ENCODE measurements at places on chromosomes 4 and X.

DNA sequence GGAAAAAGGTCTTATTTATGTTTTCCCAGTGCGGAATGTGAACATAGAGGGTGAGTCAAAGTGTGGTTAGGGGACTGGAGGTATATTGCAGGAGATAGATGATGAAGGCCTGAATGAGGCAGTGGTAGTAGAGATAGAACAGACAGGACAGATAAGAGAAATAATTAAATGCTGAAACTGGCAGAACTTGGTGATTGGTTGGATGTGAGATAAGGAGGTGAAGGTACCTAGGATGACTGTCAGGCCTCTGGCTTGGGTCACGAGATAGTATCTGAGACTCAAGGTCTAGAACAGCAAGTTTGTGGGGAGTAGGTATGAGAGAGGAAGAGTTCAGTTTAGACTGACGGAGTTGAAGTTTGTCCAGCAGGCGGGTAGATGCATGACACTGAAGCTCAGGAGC is 3.5 kb downstream of the MND1 start:
- no peak for DNase-seq

DNA sequence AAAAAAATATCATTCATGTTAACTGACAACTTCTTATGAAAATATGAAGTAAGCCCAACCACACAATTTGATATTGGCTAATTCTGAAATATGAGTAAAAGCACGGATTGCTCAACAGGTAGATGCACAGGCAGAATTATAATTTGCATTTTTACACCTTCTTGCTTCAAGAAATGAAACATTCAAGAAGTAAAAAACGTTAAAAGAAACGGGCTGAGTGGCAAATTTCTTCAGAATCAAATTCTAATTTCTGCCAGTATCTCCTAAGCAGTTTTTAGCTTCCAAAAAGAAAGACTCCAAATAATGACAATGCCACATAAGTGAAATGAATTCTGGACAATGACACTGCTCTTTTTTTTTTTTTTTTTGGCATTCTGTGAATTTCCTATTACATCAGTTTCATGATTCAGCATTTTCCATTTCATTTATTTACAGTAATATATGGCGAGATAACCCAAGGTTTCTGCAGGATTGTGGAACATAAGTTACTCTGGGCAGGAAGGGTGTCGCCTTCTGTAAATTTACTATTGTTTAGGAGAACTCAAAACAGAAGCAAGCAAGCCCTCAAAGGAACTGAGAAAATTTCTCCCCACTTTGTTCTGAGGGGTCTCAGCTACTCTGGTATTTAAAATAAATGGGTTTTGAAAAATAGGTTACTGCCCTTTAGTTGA is 1.4 kb downstream of the SEL1L3 start:
- DNase-seq = peak; percentile 78

GRCh38 chr4:86965019-86965976 is 30.5 kb downstream of the AFF1 start:
- DNase-seq = peak; percentile 47

- DNase-seq = no peak
Measured at GRCh38 chr4:182578402-182578801, 335.2 kb downstream of the TENM3 start.

DNA sequence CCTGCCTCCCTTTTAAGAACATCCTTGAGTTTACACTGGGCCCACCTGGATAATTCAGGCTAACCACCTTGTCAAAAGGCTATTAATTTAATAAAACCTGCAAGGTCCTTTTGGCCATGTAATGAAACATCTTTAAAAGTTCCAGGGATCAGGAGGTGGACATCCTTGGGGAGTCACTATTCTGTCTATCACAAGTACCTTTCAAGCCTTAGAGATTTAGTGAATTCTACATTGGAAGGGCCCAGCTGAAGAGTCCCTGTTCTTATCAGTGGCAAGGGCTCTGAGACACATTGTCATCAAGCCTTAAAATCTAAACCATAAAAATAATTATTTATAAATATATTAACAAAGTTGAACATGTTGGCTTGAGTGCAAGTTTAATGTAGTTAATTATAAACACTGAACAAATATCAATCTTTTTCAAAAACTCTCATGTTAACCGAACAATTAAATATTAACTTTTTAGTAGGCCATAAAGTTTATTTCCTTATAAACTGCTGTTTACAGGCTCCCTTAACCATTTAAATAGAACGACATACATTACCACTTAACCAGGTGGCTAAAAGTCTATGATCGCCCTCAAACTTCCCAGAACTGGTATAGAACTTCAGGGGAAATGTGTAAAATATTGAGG is 104.4 kb upstream of the CBR4 start:
- no peak for DNase-seq

GRCh38 chr4:186404562-186405134 is 138.7 kb downstream of the F11 start:
- no peak for DNase-seq

- peak; percentile 74 for DNase-seq
Measured at GRCh38 chr4:89254847-89255246, 52.8 kb downstream of the GPRIN3 start.

DNA sequence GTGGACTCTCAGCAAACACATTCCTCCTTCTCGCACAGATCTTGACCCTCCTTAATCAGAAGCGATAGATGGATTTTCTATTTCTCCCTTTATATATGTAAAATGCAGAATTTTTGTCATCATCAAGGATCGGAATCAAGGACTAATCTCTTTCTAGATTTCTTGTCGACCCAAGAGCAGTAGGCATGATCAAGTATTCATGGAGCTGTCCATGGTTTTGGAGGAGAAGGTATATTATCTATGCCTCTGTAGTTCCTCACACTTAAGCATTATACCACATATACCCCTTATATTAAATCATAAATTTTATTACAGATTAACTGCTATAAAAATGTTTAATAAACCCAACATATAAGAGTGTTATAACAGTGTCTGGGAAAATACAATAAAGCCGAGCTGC is 886.8 kb downstream of the NLGN4X start:
- DNase-seq = no peak

DNA sequence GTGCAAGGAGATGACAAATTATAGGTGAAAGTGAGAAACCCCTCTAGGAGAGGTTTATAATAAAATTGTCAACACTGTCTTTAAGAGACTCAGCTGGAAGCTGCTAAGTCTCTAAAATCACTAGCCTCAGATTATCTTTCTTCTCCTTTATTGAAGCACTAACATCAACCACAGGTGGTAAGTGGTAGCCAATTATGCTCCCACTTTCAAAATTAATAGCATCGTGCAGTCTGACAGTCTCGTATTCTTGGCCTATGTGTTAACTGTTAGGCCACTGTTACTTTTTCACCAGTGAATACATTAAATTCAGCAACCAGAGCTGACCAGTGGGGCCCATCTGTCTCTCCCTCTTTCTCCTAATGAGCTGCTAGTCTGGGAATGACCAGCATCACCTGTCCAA is 674.1 kb downstream of the RAPGEF2 start:
- DNase-seq = no peak

- peak; percentile 63 for DNase-seq
Measured at GRCh38 chr4:151117371-151117962, 18.0 kb downstream of the RPS3A start.

- DNase-seq = no peak
Measured at GRCh38 chr4:122453384-122453995, 3.0 kb downstream of the IL2 start.

DNA sequence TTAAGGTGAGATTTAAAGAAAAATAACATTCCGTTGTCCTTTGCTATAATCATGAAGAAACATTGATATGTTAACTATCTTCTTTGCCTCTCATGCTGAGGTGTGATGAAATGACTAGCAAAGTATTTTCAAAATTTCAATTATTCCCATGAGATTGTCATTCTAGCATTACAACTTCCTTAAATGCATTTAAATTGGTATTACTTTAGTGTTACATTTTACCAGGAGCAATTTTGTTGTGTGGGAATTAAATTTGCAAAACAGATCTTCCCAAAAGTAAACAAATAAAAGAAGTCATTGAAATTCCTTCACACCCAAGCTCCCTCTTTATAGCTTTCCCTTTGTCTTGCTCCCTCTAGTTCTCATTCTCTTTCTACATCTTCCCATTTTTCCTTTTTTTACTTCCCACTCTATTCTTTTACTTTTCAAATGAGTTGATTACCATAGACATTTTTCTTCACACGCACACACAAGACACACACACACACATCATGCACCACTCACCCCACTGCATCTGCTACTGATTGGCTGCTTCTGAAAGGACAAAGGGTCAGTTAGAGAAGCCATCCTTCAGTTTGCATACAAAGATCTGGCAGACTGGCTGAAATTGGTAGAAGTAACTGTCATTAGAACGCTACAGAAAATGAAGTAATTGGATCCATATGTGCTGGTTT is 10.0 kb upstream of the APELA start:
- DNase-seq = no peak

GRCh38 chr4:181006499-181007260 is 1236.5 kb upstream of the TENM3 start:
- no peak for DNase-seq

DNA sequence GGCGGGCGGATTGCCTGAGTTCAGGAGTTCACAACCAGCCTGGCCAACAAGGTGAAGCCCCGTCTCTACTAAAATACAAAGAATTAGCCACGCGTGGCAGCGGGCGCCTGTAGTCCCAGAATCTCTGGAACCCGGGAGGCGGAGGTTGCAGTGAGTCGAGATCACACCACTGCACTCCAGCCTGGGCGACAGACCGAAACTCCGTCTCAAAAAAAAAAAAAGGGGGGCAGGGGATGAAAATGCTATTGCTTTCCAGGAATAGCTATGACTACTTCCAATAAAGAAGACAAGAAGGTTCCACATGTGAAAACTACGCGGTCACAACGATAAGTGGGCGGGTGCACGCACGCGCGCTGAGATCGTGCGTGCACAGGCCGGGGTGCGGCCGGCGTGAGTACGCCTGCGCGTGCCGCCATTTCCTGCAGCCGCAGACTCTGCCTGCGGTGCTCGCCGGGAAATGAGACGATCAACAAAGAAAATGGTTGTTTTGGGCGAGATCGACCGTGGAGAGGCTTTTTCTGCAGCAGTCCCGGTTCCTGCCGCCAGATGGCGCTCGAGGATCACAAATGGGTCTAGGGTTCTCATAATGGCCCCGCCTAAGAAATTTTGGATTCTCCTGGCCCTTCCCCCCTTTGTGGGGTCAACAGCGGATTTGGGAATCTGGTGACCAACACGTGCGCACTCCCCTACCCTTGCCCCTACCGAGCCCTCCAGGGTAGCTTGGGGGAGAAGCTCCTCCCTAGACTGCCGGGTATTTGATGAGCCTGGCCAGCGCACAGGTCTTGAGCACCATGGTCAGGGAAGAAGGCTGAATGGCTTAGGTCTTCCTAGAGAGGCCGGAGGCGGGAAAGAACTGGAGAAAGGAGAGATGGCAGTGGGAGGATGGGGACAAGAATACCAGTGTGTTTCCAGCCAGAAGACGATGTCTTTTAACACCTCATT is 35.1 kb downstream of the PNMA5 start:
- peak; percentile 90 for DNase-seq

GRCh38 chr4:95728145-95728544 is 111.7 kb upstream of the PDHA2 start:
- DNase-seq = no peak
